ENCODE measurements at places on chromosomes 13 and 19.

DNA sequence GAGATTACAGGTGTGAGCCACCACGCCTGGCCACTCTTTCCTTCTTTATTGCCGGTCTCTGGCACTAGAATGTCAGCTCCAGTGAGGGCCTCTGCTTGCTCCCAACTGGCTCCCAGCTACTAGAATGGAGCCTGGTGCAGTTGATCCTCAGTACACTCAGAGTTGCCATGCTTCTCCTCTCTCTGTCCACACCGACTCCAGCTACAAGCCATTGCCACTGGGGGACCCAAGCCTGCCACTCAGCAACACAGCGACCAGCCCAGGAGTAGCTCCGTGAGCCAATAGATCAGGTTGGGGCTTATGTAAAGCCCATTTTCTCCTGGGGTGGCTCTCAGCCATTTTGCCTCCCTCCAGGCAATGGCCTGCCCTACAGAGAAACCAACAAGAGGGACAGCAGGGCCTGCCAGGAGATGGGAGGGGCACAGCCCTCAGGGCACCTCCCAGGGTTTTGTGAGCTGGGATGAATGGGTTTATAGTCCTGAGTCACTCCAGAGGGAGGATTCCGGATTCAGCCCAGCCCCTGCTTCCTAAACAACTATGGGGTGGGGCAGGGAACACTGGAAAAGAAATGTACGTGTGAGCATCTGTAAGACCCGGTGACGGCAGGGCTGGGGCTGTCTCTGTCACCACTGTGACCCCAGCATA lies 36.5 kb downstream of the OPA3 start:
- no peak for DNase-seq

GRCh38 chr13:36366031-36366430 lies 19.8 kb upstream of the SPART start:
- DNase-seq, result no peak

DNA sequence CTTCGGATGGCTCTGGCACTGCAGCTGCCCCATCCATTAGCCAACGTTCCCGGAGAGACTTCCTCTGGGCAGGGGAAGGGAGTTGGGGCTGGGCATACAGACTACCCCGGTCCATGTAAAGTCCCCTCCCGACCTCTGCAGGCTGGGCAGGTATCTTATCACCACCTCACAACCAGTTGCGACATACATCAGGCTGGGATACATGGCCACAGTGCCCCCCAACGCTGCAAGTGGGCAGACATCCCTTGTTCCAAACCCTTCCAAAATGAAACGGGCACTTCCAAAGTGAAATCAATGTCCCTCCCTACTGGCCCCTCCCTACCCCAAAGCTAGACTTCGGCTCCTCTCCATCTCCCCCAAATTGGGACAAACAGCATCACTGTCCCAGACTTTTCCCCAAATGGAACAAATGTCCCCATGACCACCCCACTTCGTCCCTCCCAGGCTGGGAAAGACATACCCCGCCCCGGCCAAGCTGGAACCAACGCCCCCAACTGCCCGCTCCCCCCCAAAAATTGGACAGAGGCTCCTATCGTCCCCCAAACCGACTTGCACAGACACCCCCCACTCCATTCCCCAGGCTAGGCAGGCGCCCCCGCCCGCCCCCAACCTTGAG lies 5.0 kb downstream of the PALM3 start:
- DNase-seq, result no peak

DNA sequence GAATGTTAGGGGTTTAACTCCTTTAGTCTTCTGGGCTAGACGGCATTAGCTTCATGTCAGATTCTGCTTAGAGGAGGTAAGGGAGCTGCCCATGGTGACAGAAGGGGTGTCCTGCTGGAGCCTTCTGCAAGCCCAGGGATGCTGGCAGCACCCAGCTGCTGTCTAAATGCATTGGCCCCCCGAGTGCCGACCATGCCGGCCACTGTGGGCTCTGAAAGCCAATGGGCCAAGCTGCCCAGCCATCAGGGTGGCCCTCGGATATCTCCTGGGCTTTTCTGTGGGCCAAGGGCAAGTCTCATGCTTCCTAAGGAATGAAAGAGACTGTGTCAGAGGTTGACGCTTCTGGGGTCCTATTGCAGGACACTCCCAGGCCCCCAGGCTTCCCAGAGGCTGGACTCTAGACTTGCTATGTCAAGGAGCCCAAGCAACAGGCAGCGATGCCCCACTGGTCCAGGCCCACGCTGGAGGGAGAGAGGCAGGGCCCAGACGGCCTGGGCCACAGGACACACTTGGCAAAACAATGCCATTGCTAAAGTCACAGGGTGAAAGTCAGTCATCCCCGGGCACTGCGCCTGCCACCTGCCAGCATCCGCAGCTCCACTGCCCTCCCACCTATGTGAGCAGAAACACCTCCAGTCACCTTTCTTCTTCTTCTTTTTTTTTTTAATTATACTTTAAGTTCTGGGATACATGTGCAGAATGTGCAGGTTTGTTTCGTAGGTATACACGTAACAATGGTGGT lies 160.2 kb upstream of the GPR12 start:
- DNase-seq, result no peak

- DNase-seq, result no peak
These were observed 43.1 kb downstream of the SUGP2 start for GRCh38 chr19:18990128-18990708.

DNA sequence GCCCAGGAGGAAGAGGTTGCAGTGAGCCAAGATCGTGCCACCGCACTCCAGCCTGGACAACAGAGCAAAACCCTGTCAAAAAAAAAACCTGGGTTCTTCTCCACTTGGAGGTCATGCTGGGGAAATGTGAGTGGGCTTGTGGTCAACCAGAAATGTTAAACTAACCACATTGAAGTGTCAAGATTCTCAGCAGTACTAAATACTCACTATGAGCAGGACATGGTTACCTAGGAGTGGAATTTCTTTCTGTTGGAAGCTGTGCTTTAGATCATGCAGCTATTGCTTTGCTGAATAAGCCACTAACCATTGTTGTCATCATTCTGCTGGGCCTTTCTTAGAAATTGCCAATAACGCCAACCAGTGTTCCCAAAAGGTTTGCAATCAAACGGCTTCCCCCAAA lies 253.3 kb upstream of the TSHZ3 start:
- DNase-seq, result no peak

DNA sequence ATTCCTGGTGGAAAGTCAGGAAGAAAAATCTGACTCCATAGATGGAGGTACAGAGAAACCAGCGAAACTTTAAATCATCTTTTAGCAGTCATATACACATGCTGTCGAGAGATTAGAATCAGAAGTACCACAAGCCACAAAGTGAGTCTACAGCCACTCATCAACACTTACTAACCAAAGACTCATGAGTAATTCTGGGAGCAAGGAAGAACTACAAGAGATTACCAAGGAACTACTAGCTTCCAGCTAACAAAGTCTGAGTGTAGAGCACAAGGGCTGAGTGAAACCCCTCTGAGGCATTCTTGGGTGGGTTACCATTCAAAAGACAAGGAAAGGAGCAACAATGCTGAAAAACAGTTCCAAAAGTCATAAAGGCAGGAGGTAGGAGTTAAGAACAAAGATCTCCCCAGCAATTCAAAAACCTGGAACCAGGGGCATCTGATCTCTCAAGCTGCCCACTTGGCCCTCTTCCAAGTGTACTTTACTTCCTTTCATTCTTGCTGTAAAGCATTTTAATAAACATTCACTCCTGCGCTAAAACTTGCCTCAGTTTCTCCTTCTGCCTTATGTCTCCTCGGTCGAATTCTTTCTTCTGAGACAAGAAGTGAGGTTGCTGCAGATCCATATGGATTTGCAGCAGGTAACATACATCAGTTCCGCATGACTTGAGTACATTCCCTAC lies 13.0 kb downstream of the RBM26 start:
- no peak for DNase-seq

GRCh38 chr19:54422136-54422535 lies 6.9 kb downstream of the TTYH1 start:
- DNase-seq, result no peak

Measured in activated CD8-positive, alpha-beta memory T cell treated with anti-CD3 and anti-CD28 coated beads for 48 hours (primary cell).